ENCODE measurements at places on chromosomes 12 and 14.

DNA sequence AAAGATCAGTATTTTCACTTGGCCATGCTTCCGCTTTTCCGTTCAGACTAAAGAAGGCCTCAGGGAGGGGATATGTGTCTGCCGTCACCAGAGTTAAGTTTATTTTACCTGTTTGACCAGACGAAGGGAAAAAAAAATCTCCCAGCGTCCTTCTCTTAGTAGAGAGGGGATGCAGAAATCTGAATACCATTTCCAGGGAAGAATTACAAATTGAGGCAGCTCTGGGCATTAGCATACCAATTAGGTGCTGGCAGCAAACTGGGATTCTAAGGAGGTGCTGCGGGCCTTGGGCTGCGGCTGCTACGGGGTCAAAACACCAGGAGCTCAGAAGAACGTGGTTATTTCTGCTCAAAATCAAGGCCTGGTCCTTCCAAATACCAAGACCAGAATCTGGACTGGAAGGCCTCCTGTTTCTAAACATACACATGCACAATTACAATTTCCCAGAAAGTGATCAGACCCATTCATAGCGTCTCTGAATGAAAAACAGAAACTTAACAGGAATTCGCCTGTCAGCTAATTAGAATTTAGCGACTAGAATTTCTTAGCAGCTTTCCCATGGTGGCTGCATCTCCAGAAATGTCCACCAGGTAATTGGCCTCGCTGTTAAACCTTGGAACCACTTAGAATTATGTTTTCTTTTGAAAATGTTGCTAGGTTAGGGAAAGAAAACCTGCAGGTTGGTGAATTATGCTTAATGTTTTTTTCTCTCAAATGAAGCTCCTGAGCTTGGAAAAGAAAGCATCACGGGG lies 617.0 kb downstream of the VRK1 start:
- DNase-seq: no peak

DNA sequence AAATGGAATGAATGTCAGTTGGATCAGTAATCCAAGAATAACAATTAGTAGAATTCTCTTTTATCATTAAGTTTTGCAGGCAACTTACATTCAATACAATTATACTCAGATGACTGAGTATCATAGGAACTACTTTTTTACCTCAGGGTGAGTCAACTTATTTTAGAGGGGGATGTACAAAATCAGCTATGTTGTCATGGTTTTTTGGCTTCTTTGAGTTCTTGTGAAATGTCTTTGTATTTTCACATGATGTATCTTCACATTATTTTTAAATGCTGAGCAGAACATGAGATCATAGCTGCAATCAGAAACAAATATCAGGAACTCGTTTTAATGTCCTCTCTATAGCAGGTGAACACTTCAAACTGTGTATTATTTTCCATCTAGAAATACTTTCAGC lies 65.3 kb upstream of the PTPRR start:
- DNase-seq: no peak

- no peak for DNase-seq
These were observed 7.3 kb upstream of the RCOR1 start for GRCh38 chr14:102584871-102585869.

- DNase-seq: no peak
These were observed at the start of gene HDAC7 for GRCh38 chr12:47819896-47820630. HDAC7 (minus strand) TSS chr12:47819903; CDS start chr12:47819785, 118 bp downstream.

DNA sequence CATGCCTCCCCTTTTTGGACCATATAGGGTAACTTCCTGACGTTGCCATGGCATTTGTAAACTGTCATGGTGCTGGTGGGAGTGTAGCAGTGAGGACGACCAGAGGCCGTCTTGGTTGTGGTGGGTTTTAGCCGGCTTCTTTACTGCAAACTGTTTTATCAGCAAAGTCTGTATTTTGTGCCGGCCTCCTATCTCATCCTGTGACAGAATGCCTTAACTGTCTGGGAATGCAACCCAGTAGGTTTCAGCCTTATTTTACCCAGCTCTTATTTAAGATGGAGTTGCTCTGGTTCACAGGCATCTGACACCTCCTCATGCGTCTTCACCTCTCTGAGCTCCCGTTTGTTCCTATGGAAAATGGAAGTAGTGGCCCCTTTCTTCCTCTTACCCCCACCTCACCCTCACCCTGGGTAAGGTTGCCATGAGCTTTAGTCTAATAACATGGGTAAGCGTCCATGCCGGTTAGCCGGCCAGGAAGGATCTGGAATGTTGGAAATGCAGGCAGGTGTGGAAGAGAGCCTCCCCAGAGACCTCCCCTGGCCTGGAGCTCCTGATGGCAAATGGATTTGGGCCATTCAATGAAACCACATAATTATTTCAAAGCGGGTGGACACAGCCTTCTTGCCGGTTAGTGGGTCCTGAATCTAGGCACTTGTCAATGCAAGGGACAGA lies 18.6 kb downstream of the HHIPL1 start:
- no peak for DNase-seq

GRCh38 chr12:52147964-52148463 lies 43.8 kb downstream of the KRT80 start:
- no peak for DNase-seq

- no peak for DNase-seq
These were observed 1.0 kb upstream of the GLRX5 start for GRCh38 chr14:95533822-95534221.

- no peak for DNase-seq
These were observed 41.0 kb upstream of the AMIGO2 start for GRCh38 chr12:47120736-47121135.

DNA sequence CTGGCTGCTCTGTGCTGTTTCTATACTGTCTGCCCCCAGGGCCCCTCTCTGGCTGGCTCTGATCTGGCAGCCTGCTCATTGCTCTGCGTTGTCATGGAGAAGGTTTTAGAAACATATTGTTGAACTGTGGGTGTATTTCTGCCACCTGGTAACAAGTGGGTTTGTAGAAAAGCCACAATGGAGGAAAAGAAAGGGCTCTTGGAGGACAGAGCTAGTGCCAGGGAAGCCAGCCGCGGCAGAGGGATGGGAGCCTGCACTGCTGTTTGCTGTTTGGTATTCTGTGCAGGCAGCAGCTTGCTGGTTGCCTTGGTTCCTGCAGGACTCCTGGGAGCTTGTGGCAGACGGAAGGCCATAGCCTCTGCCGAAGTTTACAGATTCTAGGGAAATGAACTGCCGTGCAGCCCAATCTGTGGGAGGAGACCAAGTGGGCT lies 15.1 kb downstream of the CCDC177 start:
- no peak for DNase-seq

DNA sequence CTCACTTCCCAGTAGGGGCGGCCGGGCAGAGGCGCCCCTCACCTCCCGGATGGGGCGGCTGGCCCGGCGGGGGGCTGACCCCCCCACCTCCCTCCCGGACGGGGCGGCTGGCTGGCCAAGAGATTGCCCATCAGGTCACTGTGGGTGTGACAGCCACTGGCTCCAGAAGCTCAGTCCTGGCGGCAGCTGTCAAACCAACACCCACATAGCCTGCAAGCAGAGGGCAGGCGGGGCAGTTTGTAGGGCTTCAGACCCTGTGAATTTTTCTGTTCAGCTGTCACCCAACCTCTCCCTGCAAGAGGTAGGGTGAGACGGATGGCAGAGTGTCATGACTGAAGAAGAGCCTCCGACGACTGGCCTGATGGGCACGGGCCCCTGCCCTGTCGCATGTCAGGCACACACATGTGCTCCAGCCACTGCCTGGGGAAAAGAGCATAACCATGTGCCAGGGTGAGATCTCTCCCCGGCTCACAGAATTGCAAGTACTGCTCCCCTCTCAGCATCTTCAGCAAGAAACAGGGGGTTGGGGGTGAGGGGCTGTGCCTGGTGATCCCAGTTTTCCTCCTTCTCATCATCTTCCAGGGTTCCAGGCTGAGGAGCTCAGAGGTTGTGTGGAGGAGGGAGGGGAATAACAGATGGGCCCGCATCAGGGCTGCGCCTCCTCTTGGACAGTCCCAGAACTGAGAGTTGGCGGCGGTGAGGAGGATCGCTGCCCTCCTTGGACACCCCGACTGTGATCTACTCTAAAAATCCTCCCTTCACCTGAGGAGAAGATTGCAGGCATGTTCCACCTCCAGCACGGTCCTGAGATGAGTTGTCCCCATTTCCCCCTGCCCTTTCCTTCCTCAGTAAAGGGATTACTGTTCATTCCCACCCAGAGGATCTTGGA lies 11.2 kb upstream of the PRPH start:
- DNase-seq: no peak

GRCh38 chr12:3622021-3622821 lies 130.7 kb downstream of the CRACR2A start:
- no peak for DNase-seq

- DNase-seq: no peak
These were observed 78.5 kb downstream of the ADGRD1 start for GRCh38 chr12:131032082-131032750.

- peak; percentile 76 for DNase-seq
These were observed 544.2 kb downstream of the FOXG1 start for GRCh38 chr14:29310757-29311156.

Data from non-pigmented ciliary epithelial cell (primary cell).